ENCODE measurements at places on chromosomes 16 and 17.
A peak's percentile ranks its signal among the peaks of the same experiment; 100 is the strongest.

DNA sequence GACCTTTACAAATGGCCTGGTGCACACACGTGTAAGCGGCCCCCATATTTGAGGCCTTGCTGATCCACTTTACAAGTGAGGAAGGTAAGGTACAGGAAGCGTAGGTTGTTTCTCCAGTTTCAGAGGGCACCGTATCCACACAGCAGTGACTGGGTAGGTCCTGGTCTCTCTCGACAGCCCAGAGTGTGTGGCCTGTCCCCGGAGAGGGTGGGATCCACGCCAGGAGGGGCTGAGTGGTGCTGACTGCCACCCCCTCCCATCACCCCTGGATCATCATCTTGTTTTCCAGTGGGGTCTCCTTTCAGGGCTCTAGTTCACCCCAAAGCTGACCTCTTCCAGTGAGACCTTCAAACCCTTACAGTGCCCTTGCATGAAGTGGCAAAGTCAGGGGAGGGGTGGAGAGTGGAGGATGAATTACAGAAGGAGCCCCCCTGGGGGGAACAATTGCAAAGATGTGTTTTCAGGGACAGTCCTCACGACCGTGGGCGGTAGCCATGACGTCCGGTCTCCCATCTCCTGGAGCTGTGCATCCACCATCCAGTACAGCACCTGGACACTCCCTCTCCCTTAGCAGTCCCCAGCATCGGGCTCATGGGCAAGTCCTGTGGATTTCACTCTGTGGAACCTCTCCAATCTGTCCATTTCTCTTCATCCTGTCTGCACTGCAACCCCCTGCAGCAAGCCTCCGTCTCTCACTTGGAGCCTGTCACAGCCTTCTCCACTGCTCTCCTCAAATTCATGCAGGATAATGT is 4.5 kb upstream of the BANP start:
- DNase-seq = no peak

- DNase-seq = no peak
Observed at GRCh38 chr16:66382171-66382965, 15.9 kb downstream of the CDH5 start.

DNA sequence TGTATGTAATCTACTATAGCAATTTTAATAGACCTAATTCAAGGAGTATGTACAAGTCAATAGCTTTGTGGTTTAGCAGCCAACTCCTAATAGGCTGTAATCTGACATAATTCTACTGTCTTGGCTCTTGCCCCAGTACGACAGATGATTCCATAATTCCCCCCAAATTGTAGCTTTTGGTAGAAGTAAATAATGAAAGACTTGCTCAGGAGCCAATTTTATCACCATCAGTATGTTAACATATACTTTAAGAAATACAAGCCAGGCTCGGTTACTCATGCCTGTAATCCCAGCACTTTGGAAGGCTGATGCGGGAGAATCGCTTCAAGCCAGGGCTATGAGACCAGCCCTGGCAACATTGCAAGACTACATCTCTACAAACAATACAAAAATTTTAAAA is 53.9 kb downstream of the AP2B1 start:
- DNase-seq = no peak

DNA sequence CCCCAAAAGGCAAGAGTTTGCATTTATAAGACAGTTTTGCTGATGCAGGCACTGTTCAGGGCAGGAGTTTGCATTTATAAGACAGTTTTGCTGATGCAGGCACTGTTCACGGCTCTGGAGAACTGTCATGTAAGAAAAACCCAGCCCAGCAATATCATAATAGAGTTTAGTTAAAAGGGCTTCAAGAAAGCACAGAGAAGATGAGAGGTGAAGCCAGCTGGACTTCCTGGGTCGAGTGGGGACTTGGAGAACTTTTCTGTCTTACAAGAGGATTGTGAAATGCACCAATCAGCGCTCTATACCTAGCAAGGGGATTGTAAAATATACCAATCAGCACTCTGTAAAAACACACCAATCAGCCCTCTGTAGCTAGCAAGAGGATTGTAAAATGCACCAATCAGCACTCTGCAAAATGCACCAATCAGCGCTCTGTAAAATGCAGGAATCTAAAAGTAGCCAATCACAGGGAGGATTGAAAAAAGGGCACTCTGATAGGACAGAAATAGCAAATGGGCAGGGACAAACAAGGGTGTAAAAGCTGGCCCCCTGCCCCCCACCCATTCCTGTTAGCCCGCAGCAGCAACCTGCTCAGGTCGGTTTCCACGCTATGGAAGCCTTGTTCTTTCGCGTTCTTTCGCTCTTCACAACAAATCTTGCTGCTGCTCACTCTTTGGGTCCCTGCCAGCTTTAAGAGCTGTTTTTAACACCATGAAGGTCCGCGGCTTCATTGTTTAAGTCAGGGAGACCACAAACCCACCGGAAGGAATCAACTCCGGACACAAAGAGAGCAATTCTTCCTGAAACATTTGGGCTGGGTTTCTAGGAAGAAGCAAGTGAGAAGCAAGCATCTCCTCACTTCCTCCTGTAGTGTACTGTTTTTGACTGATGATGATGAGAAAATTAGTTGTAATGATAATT is 1.8 kb upstream of the CBX1 start:
- DNase-seq = peak; percentile 42

DNA sequence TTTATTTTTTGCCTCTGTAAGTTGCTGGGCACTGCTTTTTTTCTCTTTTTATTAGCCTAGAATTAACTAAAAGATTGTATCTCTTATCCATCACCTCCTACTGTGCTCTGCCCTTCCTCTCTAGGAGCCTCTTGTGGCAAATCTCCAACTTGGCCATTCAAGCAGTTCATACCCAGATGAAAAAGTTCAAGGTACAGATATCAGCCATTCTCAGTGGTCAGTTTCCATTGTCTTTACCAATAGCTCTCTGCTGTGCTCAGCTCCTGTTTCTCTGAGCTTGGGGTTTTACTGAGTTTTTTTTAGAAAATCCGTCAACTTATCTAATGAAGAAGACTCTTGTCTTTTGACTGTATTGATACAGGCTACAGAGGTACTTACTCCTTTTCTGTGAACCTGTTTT is 15.6 kb downstream of the MOSMO start:
- DNase-seq = no peak

DNA sequence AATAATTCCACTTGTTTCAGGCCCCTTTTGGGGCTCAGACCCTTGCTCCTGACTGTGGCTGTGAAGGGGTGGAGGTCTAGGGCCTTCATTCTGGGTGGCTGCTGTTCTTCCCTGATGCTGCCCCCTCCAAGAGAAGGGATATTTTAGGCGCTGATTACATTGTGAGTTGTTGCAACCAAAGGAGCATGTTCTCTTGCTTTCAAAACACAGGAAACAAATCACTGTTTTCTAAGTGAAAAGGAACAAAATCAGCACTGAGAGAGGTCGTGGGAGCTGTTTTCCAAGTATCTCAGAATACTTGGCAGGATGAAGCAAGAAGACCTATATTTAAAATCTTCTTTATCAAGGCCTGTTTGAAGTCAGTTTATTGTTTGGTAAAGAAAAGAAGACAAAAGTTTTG is 25.3 kb upstream of the SEC14L1 start:
- no peak for DNase-seq

DNA sequence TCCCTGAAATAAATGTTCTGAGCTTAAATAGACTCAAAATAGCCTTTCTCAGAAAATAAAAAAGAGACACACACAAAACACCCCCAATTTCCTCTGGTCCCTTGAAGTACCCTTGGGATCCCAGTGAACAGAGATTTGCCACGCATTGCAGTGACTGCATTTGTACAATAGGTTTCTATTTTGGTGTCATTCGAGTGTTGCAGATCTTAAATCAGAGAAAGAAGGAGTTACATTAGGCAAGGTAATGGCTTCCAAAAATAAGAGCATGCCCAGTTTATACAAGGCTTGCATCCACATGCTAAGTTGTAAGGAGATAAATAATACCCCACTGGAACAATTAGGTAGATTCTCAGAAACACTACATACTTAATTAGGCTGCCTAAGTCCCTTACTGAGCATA is 2.2 kb downstream of the TOX3 start:
- no peak for DNase-seq

GRCh38 chr17:39608142-39608981 is 642 bp upstream of the NEUROD2 start:
- no peak for DNase-seq

GRCh38 chr17:56819431-56820145 is 14.1 kb downstream of the C17orf67 start:
- peak; percentile 70 for DNase-seq

DNA sequence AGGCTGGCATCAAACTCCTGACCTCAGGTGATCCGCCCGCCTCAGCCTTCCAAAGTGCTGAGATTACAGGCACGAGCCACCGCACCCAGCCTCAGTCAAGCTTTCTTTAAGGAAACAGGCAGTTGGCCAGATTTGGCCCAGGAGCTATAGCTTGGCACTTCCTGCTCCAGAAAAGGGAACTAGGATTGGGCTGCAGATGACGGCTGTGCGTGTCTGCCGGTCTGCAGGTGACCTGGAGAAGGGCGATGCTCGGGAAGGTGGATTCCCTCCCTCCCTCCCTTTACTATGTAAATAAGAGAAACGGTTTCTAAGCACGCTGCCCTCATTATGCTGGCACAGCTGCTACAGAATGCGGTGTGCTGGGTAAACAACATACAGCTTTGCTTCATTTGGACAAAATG is 215.9 kb downstream of the RPTOR start:
- peak; percentile 88 for DNase-seq

Data from OCI-LY7 (cell line).